ENCODE measurements at places on chromosomes 1 and 21. TPM values are rescaled to one million over a fixed set of nuclear protein-coding genes. Genes with fewer than 3 reads are reported as not detected.

NGF gene
- not detected for total RNA-seq

- no peaks in the 10 kb centered on the region for H3K27me3 ChIP-seq
- no peak for DNase-seq
- H3K27ac ChIP-seq = no peak overlapping the region
- no peak overlapping the region for H3K4me3 ChIP-seq
These were observed 47.6 kb downstream of the LHX4 start for GRCh38 chr1:180277476-180278193.

TMPRSS2 gene
- 74.9 TPM for total RNA-seq

MEF2D gene
- 18.6 TPM for total RNA-seq
